ENCODE measurements at places on chromosomes 4 and X.

- no peak for DNase-seq
Observed at GRCh38 chr4:176646311-176646710, 146.4 kb downstream of the VEGFC start.

DNA sequence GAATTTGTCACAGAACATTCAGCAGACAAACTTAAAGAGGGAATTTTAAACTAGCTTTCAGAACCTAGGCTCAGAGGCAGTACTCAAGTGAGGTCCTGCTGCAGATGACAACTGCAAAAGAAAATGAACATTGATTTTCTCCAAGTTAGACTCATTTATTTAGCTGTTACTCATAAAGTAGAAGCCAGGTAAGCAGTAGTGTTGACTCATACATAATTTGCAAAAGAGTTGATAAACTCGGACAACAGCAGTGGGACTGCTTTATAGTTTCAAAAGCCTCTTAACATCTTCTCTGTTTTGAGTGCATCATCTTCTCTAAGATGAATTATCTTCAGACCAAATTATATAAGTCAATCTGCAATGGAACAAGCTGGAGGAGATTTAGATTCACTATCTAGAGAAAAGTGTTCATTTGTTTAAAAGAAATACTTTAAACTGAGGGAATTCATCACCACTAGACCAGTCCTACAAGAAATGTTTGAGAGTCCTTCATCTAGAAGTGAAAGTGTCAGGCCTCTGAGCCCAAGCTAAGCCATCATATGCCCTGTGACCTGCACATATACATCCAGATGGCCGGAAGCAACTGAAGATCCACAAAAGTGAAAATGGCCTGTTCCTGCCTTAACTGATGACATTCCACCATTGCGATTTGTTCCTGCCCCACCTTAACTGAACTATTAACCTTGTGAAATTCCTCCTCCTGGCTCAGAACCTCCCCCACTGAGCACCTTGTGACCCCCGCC, 49.5 kb downstream of the COQ2 start:
- no peak for DNase-seq

GRCh38 chr4:70945046-70945445, 42.9 kb downstream of the MOB1B start:
- no peak for DNase-seq

- peak; percentile 75 for DNase-seq
Observed at GRCh38 chr4:182978152-182978827, 61.1 kb upstream of the DCTD start.

DNA sequence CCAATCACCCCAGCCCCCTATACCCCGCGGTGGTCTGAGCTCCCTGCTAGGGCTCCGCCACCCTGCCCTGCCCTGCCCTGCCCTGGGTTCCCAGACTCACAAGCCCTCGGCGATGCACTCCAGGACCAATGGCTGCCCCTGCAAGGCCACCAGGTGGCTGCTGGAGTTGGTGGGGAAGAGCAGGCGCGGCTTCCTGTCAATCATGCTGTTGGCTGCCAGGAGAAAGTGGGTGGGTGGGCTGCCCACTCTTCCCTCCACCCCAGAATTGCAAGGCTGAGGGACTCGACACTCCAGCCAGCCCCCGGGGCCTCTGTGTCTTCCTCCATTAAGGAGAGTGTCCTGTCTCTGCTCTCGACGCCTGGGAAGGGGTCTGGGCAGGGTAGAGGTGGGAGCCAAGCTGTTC, 15.7 kb downstream of the L1CAM start:
- DNase-seq: no peak

GRCh38 chr4:72449705-72450104, 119.3 kb downstream of the ADAMTS3 start:
- no peak for DNase-seq

GRCh38 chr4:36772154-36772516, 472.4 kb upstream of the NWD2 start:
- no peak for DNase-seq

DNA sequence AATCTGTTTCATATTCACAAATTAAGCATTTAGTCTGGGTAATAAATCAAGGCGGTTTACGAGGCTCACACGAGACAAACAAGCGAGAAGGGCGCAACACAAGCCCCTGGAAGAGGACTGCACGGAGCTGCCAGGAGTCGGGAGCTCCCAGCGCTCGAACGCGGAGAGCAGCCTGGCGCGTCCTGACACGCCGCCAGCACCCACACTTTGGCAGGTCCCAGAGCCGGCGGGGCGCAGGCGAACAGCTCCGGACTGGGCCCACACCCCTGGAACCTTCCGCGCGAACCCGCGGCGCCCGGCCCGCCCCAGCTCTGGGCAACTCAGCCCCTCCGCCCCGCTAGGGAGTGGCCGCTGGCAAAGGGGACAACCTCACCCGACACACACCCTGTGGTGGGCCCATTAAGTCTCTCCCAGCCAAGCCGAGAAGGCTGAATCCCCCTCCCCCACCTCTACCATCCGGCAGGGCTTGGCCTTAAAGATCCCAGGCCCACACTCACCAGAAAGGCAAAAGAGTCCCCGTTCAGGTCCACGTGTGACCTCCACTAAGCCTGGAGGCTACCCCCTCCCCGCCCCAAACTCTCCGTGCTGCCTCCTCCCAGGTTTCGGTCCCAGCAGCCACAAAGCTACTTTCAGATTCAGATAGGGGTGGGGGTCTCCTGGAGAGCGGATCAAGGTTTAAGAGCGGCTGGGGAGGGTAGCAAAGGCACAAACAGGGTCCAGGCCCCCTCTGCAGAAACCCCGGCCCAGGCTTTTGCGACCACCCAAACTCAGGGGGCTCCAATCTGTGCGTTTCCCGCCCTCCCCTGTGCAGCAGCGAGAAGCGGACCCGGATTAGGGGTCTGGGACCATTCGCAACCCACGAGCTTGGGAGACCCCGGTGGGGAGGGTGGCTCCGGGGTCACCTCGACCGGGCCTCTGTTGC, 47.5 kb upstream of the BCOR start:
- DNase-seq: no peak

DNA sequence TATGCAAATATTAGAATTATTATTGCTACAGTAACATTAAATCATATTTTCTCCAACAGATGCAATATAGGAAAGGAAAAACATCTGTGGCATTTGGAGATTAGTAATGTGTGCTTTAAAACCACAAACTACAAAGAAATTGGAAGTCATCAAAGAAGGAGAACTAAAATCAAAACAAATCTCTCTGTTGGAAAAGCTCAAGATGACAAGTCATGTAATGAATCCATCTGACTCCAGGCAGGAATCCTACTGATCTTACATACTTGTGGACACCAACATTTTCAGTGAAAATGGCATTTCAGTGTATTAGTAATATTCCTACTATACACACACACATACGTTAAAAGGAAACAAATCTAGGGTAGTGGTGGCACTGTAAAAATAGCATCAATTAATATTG, 98.2 kb downstream of the SLC39A8 start:
- no peak for DNase-seq

DNA sequence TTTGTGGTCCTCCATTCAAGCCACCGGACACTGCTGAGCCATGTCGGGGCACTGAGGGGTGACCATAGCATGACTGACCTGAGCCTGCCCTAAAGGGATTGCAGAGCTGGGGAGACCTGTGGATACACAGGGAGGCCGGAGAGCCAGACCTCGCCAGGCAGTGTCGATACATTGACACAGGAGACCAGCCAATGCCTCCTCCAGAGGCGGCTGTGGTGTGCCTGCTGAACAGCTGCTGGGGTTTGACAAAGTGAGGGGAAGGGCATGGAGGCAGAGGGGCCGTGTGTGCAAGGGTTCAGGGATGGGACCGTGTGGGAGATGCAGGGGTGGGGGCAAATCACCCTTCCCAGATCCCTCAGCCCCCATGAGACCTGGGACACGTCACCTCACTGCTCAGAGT, 48.0 kb downstream of the PPP2R2C start:
- no peak for DNase-seq

DNA sequence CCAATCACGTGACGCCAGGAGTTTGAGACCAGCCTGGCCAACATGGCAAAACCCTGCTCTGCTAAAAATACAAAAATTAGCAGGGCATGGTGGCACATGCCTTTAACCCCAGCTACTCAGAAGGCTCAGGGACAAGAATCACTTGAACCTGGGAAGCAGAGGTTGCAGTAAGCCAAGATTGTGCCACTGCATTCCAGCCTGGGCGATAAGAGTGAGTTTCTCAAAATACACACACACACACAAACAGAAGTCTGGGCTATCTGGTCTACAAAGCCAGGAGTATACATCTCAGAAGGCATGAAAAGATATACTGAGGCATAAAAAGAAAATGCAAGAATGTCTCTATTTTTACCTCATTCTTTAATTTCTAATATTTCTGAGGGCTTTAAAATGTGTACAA, 11.3 kb downstream of the YTHDC1 start:
- no peak for DNase-seq

DNA sequence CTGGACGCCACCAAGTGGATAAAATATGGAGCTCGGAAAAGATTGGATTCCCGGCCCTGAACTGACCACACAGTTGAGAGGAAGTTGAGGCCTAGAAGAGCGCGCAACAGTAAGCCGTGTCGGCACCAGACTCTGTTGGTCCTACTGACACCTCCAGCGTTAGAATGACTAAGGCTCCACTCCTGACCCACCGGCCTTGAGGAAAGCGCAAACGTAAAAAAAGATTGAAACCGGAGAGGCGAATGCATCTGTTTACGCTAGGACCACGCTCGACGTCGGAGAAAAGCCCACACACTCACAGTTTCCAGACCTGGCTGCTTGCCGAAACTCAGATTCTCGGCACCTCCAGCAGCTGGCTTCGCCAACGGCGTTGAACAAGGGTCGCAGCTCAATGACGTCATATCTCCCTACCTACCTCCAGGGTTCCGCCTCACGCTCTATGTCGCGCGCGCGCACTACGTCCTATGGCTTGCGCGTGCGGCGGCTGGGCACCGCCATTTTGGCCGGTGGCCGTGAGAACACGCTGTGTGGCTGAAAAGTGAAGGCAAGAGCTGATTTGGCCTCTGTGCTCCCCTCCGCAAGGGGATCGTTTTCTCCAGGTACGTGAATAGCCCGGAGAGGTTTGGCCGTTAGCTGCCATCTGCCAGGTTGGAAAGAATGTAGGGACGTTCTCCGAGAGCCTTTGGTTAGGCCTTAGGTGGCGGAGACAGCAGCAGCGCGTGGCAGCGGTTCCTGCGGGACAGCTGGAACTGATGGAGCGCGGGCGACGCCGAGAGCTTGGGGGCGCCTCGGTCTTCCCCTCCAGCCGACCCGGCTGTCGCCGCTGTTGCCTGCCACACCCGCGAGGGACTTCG, at the start of the genes ABCE1 and ANAPC10:
Gene ABCE1 (plus strand): TSS at position 491 of the 854 bp plus-strand sequence. CDS start 6,102 bp downstream, outside the sequence.
Gene ANAPC10 (minus strand): TSS at position 376 of the 854 bp plus-strand sequence. CDS start 2,097 bp downstream, outside the sequence.
- DNase-seq: peak; percentile 96

- peak; percentile 1 for DNase-seq
Observed at GRCh38 chrX:43474321-43474720, 181.8 kb upstream of the MAOA start.

DNA sequence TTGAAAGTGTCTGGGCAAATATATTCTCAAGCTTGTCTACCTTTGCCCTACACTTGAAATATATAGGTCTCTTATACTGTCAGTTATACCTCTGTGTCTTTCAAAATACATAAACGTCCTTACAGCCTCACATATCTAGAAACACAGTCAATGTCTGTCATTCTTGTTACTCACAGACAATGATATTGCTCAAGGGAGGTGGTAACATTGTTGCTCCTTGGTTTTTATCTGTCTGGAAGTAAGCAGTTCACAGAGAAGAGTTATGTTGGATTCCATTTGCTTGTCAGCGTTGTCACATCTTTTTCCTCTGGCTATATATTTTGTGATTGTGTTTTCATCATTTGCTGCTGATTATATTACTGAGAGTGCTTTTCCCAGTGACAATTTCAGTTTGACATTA, 1528.9 kb downstream of the PCDH7 start:
- DNase-seq: no peak
